ENCODE measurements at places on chromosomes 11 and 22.

DNA sequence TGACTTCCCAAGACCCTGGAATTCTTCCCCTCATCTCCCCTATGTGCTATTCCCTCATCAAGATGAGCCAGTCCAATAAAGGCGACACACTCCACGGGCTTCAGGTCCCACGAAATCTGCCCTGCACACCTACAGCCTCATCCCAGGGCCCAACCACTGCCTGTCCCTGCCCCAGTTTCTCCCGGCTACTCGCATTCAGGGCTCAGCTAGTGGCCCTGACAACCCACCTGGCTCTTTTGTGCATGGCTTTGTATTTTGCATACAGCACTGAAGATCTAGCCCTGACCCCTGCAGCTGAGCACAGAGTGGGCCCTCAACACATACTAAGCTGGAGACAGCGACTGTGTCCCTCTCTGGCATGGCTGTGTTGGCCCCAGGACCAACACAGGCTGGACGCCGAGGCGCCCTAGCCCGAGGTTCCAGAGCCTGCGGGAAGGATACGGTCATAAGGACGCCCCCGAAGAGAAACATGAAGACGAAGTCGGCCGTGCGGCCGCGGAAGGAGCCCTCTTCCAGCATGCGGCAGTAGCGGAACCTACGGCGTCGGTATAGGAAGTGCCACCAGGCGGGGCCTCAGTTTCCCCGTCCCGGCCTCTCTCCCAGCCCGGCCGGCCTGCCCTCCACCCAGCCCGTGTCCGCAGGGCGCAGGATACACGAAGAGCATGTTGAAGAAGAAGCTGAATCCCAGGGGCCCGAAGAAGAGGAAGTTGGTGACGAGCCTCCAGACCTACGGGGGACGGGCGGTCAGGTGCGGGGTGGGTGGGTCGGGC, 710 bp downstream of the DERL3 start:
- peak; percentile 60 for DNase-seq

DNA sequence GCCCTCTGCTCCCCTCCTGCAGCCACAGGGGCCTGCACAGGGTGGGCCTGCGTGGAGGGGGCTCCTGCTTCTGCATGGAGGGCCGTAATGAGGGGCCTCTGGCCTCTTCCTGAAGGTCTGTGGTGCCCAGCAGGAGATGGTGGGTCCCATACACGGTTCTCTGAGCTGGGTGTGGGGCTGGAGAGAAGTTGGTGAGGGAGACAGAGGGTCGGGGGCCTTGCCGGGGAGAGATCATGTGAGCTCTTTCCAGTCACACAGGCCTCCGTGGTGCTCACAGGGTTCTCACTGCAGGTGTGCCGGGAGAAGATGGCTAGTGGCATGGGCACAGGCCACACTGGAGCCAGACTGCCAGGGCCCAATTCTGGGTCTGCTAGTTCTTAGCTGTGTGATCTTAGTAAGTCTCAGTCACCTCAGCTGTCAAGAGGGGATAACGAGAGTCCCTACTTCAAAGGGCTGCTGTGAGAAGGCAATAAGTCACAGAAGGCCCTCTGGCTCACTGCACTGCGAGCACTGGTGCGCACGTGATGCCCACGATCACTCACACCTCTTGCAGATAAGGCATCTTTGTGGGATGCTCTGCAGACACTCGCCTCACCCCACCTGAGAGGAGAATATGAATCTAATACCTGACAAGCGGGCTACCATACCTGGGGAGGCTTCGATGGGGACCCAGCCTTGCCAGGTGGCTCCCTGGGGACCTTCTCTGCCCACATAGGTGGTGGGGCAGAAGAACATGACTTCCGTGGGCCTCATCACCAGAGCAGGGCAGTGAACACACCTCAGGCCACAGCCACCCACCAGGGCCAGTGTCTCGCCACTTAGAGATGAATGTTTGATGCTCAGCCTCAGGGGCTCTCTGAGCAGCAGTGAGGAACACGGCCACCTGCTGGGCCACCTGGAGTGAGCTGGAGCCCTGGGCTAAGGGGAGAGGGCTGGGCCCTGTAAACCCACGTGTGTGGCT, 14.5 kb downstream of the KCNC1 start:
- no peak for DNase-seq

GRCh38 chr11:43555816-43556611, 124.5 kb upstream of the HSD17B12 start:
- DNase-seq, result peak; percentile 27

GRCh38 chr11:62427630-62428233, 8.9 kb downstream of the SCGB1A1 start:
- DNase-seq, result no peak

- no peak for DNase-seq
Observed at GRCh38 chr22:41841085-41841712, 8.3 kb downstream of the SREBF2 start.

- peak; percentile 90 for DNase-seq
Observed at GRCh38 chr11:2196970-2197770, 25.6 kb upstream of the TH start.

All from GM23338 (cell line).